ENCODE measurements at places on chromosomes 5 and 9.

GRCh38 chr5:16538006-16538405 is 72.4 kb upstream of the ZNF622 start:
- no peak for DNase-seq

GRCh38 chr9:4365055-4365454 is 65.2 kb upstream of the GLIS3 start:
- no peak for DNase-seq

DNA sequence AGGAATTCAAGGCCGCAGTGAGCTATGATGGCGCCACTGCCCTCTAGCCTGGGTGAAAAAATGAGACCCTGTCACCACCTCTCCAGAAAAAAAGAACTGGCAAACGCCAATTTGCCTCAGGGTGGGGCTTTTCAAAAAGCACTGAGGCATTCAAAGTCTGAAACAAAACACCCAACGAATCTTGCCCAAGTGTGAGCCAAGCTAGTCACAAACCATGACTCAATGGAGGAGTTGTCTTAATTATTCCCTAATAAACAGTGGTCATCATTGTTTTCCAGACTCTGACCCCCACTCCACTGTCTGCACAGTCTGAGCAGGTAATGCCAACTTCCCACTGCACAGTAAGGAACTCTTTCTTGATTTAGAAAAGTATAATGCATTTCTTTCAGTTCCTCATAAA is 16.8 kb downstream of the FRMD3 start:
- DNase-seq = no peak

DNA sequence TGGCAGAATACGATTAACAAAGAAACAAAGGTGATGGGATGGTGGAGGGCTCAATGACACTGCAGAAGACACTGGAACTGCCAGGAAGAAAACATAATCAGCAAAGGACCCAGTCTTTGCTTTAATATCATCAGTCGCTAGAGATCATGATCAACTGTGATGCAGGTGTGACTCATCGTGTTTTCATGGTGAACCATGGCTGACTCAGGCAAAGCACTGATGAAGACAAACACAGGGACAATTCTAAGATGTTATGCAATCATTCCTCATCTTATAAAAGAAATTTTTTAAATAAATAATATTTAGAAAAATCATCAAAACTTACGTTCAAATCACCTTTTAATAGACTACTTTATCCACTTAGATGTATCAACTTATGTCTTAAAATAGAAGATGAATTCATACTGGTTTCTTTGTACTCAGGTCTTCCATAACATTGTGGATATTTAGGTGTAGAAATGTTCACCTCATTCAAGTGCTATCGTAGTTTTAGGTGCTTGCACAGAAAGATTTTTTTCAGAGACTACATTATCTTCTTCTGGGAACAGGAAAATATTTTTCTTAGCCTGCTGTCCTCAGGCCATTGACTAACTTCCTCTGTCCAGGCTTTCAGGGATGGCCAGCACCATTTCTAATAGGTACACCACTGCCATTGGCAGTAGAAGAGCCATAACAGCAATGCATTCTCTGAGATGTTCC is 673.4 kb upstream of the MEF2C start:
- DNase-seq = no peak

DNA sequence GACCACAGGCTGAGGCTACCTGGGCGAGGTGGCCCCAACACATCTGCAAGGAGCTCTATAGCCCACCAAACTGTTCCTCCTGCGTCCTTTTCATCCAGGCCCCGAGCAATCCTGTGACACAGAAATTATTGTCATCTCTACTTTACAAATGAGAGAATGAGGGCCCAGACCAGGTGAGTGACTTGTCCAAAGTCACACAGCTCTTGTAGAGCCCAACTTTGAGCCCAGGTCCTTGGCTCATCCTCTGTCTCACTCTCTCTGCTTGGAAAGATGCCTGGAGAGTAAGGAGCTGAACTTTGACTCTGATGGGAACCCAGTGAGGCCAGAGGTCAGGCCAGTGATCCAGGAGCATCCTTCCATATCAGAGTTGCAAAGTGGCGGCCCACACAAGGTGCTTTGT is 39.6 kb downstream of the STC2 start:
- DNase-seq = no peak

- peak; percentile 7 for DNase-seq
Measured at GRCh38 chr9:37953775-37954437, 50.0 kb upstream of the SLC25A51 start.

- DNase-seq = no peak
Measured at GRCh38 chr9:85067792-85068191, 398.3 kb downstream of the NTRK2 start.

DNA sequence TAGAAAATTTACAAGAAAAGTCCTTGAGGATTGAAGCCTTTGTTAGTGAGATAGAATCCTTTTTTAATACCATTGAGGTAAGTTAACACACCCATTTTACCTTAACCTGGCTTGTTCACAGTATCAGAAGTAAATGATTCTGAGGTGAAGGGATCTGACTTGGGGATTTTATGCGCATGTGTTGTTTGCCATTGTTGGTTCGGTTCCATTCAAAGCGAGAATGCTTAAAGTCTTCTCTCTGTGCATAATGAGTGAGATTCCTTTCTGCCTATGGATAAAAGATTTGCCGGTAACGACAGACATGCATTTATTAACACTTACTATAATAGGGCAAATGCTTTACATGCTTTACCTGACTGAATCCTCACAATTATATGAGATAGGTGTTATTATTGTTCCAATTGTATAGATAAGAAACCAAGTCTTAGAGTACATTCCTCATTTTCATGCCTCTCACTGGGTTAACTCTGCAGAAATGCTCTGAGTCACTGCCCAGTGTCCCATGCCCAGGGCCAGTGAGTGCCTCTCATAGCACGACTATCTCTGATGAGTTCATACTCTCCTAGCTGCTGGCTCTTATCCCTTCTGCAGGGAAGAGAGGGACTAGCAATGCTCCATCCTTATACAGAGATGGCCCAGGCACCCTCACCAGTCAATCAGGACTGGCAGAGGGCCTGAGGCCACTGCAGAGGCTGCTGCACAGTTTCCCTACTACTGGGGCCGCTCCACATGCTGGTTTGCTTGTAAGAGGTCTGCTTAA is 54.4 kb downstream of the CMYA5 start:
- DNase-seq = no peak

DNA sequence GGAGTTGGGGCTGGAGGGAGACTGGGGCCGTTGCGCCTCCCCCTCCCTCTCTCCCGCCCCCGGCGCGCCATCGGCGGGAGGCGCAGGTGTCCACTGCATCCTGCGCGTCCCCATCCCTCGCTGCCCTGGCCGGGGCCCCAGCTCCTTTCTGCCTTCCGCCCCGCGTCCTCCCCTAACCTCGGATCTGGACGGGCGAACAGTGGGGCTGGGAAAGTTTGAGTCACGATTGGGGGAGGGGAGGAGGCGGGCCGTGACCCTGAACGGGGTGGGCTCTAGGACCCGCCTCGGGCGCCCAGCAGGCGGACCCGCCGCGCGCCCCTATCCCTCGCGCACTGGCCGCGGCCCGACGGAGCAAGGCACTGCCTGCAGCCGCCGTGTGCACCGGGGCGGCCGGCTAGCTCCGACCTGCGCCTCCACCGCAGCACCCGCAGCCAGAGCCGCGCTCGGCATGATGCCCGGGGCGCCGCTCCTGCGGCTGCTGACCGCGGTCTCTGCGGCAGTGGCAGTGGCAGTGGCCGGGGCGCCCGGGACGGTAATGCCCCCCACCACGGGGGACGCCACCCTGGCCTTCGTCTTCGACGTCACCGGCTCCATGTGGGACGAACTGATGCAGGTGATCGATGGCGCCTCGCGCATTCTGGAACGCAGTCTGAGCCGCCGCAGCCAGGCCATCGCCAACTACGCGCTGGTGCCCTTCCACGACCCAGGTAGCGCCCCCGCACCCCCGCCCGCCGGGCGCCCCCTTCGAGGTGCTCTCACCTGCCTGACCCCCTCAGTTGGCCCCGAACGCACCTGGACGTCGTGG is at the start of gene HMCN2:
TSS of gene HMCN2 (plus strand) at position 330 of the 805 bp plus-strand sequence. CDS start at position 449, 119 bp downstream.
- no peak for DNase-seq

GRCh38 chr5:76544268-76544926 is 78.8 kb downstream of the F2RL2 start:
- DNase-seq = peak; percentile 20

DNA sequence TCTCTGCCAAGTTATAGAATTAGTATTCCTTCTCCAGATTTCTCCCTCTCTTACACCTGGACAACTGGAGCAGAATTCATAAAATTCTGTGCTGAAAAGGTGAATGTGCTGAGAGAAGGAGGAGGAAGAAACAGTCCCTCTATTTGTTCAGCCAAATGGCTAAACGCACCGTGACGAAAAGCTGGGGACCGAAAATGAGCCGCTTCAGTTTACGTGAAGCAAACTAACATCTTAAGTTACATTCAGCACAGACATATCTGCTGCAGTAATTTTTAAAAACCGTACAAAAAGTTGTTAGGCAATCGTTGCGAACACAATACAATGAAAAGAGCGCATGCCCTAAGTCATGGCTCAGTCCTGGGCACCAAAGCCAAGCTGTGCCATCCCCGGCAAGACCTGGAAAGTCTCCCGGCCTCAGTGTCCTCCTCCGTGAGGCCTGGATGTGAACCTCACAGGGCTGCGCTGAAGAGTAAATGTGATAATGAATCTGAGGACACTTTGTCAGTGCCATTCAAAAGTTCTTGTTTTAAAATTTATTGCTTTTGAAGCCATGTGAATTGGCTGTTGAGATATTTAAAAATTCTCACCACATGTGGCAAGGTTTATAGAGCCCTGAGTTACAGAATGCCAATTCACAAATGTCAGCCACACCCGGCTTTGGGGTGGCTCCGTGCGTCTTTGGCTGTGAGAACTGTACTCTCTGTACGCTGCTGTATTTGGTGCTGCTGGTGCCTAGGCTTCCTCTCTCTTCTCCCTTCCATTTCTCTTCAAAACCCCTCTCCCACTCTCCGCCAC is 46.3 kb downstream of the FAM240B start:
- no peak for DNase-seq

DNA sequence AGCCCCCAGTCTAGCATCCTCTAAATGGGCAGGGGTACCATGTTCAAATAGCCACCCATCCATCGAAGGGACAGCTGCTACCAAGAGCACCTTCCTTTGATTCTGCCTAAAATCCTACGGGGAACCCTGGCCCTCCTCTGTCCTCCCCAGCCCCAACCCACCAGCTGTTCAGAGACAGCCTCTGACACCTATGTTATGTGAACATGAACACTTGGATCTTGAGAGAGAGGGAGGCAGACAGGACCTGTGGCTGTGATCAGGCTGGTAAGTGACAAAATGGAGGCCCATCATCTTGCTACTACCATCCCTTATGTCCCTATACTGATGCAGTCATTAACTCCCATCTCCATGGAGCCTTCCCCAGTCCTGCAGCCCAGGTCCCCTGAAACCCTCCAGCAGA is 8.2 kb downstream of the SLC23A1 start:
- no peak for DNase-seq

DNA sequence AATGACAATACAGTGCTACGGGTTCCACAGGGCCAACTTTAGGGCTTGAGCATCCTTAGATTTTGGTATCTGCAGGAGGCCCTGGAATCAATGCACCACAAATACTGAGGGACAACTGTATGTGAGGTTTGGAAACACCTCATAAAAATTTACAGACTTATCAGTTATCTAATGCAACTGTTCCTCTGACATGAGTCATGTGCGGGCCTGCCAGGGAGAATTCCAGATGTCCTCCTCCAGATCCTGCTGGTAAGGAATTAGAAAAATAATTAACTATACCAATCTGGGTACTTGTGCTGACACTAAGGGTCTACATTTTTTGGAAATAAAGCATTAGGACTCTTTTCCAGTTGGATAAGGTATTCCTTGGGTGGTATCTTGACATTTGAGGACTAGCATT is 333.3 kb downstream of the ARRDC3 start:
- DNase-seq = no peak

- DNase-seq = no peak
Measured at GRCh38 chr5:155082401-155082800, 68.8 kb downstream of the KIF4B start.

- DNase-seq = no peak
Measured at GRCh38 chr5:96721351-96721977, 59.3 kb downstream of the CAST start.

GRCh38 chr9:136629001-136629878 is 33.5 kb upstream of the EGFL7 start:
- DNase-seq = no peak

DNA sequence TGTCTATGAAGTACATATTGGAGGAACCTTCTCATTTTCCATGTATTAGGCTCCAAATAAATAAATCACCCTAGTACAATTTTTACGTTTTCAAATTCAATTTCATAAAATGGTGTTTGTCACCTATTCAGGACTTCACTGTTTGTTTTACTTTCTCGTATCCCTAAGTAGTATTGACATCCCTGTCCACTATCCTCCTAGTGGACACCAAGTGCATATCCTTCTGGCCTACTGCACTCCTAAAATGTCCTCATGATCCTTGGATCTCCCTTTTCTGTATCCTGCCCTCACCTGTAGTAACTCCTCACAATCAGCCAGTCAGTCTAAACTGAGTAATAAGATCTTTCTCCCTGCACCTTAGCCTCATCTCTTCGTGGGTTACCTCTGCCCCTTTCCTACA is 539.9 kb downstream of the DMRTA1 start:
- DNase-seq = no peak

DNA sequence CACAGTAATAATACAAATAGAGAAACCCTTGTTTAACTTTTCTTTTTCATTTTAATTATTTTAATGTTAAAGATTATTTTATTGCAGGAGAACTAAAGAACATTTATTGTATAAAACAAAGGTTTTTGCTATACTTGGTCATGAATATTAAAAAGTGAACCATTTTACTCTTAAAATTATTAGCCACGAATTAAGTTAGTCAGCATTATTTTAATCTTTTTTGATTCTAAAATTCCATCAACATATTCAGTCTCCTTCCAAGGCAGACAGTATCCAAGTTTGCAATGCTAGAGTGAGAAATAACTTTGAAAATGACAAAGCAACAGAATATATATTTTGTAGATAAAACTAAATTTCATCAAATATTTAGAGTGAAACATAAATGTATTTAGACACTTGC is 110.7 kb upstream of the CDH18 start:
- DNase-seq = no peak

DNA sequence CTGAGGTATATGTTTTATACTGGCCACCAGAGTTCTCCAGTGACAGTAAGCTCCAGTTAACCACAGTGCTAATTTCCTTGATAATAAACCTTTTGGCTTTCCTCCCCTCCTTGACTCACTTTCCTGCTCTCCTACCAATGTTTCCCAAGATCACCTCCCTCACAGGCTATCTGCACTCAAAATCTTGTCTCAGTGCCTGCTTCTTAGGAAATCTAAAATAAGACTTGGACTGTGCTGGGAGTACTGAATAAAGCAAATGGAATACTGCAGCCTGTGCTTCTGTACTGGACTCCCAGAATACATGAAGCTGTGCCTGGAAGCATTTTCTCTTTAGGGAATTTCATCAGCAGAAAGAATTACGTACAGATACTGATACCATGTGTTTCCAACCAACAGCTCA is 1.7 kb upstream of the DCP2 start:
- DNase-seq = no peak

All from activated CD4-positive, alpha-beta T cell treated with anti-CD3 and anti-CD28 coated beads for 24 hours (primary cell).